ENCODE measurements at places on chromosomes 16 and 17.

DNA sequence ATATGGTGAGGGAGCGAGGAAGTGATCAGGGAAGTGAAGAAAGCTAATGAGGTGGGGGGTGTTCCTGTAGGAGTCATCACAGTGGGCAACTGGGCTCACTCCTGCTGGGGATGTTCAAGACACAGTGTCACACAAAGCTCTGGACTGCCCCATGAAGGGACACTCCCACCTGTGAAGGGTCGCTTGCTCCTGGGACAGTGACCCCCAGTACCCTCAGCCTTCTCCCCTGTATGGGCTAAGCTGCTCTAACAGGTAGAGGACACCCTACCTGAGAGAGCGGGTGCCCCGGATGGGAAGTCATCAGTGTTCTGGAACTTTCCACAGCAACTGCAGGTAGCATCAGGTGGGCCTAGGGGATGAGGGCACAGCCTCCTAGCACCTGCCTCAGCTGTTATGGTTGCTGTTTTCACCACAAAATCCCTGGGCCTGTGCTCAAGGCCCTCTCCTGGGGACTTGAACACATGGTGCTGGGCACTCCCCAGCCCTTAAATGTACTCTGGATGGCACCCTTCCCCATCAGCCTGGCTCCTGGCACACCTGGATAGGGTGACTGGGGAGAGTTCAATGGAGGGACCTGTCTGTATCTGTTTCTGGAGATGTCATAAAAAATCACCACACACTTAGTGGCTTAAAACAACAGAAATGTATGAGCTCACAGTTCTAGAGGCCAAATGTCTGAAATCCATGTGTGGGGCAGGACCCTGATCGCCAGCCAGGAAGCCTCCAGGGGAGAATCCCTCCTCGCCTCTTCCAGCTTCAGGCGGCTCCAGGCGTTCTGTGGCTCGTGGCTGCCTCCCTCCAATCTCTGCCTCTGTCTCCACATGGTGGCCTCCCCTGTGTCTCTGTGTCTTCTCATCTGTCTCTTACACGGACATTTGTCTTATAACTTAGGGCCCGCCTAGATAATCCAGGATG, 104.0 kb upstream of the CDH5 start:
- no peak for DNase-seq

DNA sequence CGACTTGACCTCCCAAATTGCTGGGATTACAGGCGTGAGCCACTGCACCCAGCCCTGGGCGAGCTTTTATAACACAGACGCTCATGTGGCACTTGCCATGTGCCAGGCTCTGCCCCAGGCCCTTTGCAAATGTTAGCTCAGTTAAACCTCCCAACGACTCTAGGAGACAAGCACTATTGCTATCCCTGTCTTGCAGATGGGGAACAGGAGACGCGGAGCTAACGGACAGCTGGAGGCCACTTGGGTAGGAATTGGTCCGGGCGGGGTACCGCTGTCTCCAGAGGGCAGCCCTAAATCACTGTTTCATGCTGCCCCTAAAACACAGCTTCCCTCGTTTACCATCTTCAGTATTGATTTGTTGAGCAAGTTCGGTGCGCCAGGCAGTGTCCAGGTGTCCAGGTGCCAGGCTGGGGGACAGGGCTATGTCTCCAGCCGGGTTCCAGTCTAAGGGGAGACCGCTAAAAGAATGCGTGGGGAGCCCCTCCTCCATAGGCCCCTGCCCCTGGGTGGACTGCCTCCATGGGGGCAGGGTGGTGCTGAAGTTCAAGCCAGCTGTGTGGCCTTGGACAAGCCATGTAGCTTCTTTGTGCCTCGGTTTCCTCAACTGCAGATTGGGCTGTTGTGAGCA, 23.7 kb downstream of the TMEM235 start:
- DNase-seq, result no peak

- no peak for DNase-seq
These were observed 19.4 kb upstream of the NKD1 start for GRCh38 chr16:50528820-50529219.

DNA sequence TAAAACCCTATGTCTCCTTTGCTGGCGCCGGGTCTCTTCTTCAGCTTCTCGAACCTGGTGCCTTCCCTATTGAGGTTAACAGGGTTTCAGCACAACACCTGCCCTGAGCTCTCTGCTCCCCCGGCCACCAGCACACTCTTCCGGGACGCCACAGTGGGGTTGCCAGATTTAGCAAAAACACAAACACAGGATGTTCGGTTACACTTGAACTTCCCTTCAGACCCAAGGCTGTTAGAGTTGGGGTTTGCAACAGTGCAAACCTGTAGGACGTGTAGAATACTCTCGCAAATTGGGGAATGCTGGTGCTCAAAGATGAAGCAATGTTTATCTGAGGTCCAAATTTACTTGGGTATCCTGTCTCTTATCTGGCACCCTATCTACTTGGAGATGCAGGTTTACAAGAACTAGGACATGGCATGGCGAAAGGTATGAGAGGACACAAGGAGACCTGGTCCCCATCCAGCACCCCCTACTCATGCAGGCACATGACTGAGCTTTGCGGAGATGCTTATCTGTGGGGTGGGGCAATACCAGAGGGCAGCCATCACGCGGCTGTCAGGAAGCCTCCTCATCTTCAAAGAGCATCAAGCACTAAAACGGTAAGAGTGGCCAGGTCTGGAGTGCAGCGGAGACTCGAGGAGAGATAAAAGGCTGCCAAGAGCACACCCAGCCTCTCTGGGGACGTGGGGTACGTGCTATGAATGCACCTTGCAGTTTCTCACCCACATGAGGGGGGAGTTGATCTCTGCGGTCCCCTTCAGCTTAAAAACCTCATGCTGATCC, 52.8 kb downstream of the SDK2 start:
- DNase-seq, result no peak

- no peak for DNase-seq
These were observed 24.1 kb upstream of the ADORA2B start for GRCh38 chr17:15920758-15921239.

- no peak for DNase-seq
These were observed 14.9 kb downstream of the ENPP7 start for GRCh38 chr17:79745641-79746105.

DNA sequence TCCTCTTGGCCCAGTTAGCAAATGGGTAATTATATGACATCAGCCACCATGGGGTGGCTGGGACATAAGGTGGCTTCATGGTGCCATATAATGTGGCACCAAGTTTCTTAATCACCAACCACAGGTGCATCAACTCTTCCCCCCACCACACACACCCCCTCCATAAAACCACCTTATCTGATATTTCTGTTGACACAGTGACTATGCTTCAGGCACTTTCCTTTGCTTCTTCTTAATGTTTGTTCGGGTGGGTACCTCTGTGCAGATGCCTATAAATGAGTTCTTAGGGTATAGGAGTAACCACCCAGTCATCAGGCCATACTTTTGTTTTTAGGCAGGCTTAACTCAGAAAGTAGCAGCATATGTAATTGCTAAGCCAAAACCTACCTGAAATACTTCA, 29.5 kb downstream of the RNF43 start:
- no peak for DNase-seq

DNA sequence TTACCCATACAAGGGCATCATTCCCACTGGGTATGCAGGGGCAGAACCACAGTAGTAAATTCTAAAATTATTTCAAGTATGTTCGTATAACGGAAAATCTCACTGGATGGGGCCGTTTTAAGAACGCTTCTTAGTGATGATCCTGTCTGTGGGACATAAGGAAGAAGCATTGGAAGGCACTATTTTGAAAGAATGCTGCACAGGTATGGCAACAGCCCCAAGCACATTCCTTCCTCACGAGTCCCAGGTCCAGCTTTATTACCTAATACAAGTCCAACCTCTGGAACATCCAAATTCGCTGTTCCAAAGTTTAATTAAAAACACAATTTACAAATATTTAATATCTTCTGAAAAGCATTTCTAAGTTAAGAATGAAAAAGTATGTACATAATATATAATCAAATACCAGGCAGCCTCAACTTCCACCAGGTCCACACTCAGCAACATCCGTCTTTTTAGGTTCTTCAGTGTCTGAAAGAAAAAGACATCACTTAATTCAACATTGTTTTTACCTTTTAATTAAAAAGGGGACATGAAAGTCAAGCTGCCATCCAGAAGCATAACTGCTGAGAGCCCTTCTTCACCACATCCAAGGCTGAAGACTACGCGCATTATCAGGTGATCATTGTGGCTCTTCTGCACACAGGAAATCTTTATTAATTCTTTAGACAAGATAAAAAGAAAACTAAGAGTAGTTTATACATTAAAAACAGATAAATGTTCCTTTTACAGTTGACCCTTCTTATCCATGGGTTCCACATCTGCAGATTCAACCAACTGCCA, 49.8 kb downstream of the BRD7 start:
- DNase-seq, result no peak

DNA sequence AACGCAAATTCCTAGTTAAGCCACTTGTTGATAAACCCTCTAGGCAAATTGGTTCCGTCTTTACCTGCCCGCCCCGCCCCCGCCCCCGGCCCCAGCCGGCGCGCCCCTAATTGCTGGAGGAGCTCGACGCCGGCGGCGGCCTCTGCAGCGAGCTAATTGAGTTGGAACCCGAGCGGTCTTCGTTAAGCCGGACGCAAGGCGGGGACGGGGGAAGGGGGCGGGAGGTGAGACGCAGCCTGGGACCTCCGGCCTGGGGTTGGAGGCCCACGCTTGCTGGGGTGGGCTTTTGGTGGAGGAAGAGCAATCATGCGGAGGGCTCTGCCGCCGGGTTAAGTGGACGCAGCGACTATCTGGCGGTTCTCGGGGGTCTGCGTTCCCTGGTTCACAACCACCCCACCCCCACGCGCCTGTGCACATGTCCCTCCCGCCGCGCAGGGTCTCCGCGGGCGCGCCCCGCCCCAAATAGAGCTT, 12.7 kb upstream of the FOXF1 start:
- no peak for DNase-seq

- DNase-seq, result no peak
These were observed 31.8 kb upstream of the PRM1 start for GRCh38 chr16:11312718-11313492.

DNA sequence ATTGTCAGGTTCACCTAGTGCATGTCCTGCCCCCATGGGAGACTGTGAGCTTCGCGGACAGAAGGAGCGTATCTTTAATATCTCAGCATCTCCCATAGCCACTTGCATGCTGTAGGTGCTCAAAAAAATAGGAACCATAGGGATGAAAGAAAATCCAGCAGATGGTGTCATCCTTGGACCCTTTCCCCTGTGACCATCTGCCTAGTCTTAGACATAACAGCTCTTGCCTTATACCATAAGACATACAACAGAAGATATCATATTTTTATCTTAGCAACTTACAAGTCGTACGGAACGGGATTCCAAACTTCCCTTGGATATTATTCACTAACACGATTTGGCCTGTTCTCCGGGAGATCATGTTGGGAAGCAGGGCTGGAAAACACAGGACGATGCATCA, 14.5 kb downstream of the DHRS7C start:
- DNase-seq, result no peak

- peak; percentile 8 for DNase-seq
These were observed 2.3 kb downstream of the LIMD2 start for GRCh38 chr17:63697341-63698286.

DNA sequence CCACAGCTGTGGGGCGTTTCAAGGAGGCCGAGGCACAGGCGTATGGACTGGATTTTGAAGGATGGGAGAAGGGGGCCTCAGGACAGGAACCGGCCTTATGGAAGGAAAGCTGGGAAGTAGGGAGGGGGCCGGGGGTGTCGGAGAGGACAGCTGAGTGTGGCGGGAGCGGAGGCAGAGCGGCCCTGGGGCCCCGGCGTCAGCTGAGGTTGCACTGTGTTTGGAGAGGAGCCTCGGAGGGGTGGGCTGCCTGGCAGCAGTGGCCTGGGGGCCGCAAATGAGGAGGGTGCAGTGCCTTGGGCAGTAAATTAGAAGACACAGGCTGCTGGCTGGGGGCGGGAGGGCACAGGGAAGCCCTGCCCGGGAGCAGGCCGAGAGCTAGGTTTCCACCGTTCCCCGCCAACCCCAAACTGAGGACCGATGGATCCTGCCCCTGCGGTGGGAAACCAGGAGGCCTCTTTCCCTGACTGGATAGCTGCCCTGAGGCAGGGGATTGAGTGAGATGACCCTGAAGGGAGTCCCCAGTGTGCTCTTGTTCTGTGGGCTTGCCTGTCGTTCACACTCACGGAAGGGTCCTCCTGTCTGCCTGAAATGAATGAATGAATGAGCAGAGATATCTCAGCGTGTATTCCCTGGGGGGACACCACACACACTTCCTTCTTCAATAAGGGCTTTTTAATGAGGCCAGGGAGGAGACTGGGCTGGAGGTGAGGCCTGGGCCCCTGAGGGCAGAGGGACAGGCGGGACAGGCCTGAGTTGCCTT, 18.4 kb downstream of the FOXJ1 start:
- DNase-seq, result no peak
